ENCODE measurements at places on chromosomes 5 and 9. TPM values are rescaled to one million over a fixed set of nuclear protein-coding genes. Genes with fewer than 3 reads are reported as not detected.

TICAM2 gene
- 0.55 TPM for total RNA-seq

FUT7 gene
- 2.6 TPM for total RNA-seq

ARHGEF37 gene
- total RNA-seq: 1.0 TPM

DNA sequence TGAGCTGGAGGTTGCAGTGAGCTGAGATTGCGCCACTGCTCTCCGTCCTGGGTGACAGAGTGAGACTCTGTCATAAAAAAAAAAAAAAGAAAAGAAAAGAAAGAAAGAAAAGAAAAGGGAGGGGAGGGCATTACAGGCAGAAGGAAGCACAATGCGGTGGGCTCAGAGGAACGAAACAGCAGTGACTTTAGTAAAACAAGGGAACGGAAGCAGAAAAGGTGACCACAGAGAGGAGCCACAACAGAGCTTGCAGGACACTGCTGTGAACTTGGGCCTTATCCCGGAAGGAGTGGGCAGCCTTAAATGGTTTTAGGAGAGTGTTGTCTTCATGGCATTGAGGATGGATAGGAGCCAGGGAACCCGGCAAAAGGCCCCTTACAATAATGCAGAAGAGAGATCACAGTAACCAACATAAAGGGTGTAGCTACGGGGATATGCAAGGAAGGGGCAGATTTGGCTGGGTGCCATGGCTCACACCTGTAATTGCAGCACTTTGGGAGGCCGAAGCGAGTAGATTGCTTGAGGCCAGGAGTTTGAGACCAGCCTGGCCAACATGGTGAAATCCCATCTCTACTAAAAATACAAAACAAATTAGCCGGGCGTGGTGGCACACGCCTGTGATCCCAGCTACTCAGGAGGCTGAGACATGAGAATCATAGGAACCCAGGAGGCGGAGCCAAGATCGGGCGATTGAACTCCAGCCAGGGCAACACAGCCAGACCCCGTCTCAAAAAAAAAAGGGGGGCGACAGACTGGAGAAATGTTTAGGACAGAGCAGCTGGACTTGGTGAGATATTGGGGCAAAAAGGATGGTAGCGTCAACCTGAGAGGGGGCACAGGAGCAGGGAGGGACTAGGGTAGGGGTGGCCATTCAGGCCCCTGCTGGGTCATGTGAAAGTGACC lies 83.9 kb upstream of the ZBTB43 start:
- peak overlapping the region; percentile 79 for H3K4me3 ChIP-seq
- peaks cover 46% of the 10 kb centered on the region for H3K4me1 ChIP-seq
- H3K36me3 ChIP-seq: peaks cover 2% of the 10 kb centered on the region
- peaks cover 2% of the 10 kb centered on the region for H3K27me3 ChIP-seq

DNA sequence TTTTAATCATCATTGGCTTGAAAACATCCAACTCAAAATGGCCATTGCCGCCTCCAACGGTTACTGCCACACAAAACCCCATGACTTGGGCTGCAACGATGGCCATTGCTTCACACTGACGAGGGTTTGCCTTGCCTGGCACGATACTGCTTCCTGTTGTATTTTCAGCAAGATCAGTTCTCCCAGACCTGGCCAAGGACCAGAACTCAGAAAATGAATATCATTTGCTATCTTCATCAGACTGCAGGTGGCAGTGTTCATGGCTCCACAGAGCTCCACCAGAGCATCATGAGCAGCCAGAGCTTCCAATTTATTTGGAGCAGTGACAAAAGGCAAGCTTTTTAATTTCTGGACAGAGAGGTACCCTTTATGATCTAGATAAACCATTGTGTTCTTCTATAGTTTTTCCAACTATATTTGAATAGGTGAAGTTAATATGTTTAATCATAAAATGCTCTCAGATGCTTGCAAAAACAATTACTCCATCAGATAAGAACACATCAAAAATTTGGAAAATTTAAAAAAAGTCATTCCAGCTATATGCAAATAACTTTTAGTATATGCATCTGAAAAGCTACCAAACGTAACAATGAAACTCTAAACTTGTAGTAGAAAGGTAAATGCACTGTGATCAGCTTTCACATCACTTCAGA lies 10.4 kb downstream of the AMACR start:
- peaks cover 28% of the 10 kb centered on the region for H3K4me1 ChIP-seq
- no peak overlapping the region for H3K4me3 ChIP-seq
- H3K27me3 ChIP-seq: no peaks in the 10 kb centered on the region
- H3K36me3 ChIP-seq: peaks cover 2% of the 10 kb centered on the region
- peak; percentile 55 for DNase-seq
- H3K27ac ChIP-seq: no peak overlapping the region

- H3K4me3 ChIP-seq: no peak overlapping the region
- peak; percentile 26 for DNase-seq
- H3K4me1 ChIP-seq: peaks cover 20% of the 10 kb centered on the region
- H3K27ac ChIP-seq: no peak overlapping the region
- no peaks in the 10 kb centered on the region for H3K27me3 ChIP-seq
- H3K36me3 ChIP-seq: peaks cover 6% of the 10 kb centered on the region
Observed at GRCh38 chr9:34332076-34332964, 3.0 kb downstream of the NUDT2 start.

GGTA1 gene
- total RNA-seq: not detected

GRCh38 chr9:26975728-26976707 lies 19.8 kb downstream of the IFT74 start:
- DNase-seq: no peak
- no peaks in the 10 kb centered on the region for H3K4me1 ChIP-seq
- H3K27ac ChIP-seq: no peak overlapping the region
- H3K27me3 ChIP-seq: no peaks in the 10 kb centered on the region
- H3K4me3 ChIP-seq: no peak overlapping the region
- no peaks in the 10 kb centered on the region for H3K36me3 ChIP-seq

DNA sequence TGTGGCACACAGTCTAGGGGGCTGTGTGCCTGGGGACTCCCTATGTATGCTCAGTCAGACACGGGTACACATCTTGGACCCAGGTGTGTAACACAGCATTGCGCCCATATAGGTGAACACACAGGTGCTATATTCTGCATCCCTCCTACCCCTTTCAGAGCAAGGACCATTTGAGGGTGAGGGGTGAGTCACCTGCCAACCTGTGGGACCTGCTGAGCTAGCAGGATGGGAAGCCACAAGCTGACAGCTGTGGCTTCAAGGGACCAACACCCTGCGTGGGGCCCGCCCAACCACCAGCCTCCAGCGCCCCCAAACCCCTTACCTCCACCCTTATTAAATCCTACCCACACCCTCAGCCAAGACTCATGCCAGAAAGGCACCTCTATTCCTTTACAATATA lies 14.6 kb upstream of the AQP7 start:
- peak; percentile 31 for DNase-seq
- no peaks in the 10 kb centered on the region for H3K36me3 ChIP-seq
- H3K4me3 ChIP-seq: peak overlapping the region; percentile 21
- peaks cover 50% of the 10 kb centered on the region for H3K4me1 ChIP-seq
- H3K27ac ChIP-seq: peak overlapping the region; percentile 94

- H3K36me3 ChIP-seq: no peaks in the 10 kb centered on the region
- DNase-seq: no peak
- H3K4me1 ChIP-seq: no peaks in the 10 kb centered on the region
- H3K27ac ChIP-seq: no peak overlapping the region
- no peak overlapping the region for H3K4me3 ChIP-seq
Observed at GRCh38 chr9:17635115-17635890, 56.4 kb downstream of the SH3GL2 start.

SCAMP1 gene
- total RNA-seq: 13.5 TPM

GRCh38 chr5:178941361-178941760 lies 363 bp downstream of the ZNF454 start:
- no peak for DNase-seq
- H3K4me3 ChIP-seq: no peak overlapping the region
- peaks cover 12% of the 10 kb centered on the region for H3K27me3 ChIP-seq
- peaks cover 7% of the 10 kb centered on the region for H3K36me3 ChIP-seq
- H3K27ac ChIP-seq: no peak overlapping the region

Data from activated CD8-positive, alpha-beta T cell treated with anti-CD3 and anti-CD28 coated beads, Interleukin-2, amount 10 ng/mL, durations not matched to agents 7 days and 5 days (primary cell).